ENCODE measurements at places on chromosomes 16 and 17.

DNA sequence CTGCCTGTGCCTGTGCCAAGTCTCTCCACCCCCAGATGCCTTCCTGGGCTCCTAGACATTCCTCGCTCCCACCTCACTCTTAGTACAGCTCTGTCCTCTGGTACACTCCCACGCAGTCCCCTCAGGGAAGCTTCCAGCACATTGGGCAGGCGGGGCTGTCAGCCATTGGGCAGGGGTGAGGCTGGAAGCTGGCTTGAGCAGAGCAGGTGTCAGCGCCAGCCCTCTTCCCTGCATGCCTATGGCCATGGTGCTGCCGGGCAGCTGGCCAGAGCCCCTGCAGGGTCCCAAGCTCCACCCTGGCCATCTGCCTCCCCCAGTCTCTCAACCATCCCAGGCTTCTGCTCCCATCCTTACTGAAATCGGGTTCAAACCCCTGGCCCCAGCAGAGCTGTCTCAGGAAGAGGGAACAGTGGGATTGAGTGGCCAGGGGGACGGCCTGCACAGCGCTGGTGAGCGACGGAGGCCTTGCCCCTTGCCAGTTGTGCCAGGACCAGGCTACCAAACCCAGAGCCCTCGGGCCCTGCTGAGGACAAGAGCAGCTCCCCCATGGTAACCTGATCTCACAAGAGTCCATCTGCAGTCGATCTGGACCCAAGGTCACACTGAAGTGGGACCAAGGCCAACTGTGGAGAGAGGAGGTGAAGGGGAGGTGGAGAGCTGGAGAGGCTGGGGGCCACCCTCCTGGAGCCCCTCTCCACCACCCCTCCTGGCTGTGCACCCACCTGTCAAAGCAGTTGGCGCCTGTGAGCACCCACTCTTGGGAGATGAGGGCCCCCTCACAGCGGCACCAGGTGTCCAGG lies 2.4 kb upstream of the B9D1 start:
- DNase-seq: no peak

GRCh38 chr17:64992325-64992802 lies 64.2 kb downstream of the GNA13 start:
- DNase-seq: no peak

- DNase-seq: no peak
Observed at GRCh38 chr17:72555052-72555451, 434.2 kb downstream of the SOX9 start.

DNA sequence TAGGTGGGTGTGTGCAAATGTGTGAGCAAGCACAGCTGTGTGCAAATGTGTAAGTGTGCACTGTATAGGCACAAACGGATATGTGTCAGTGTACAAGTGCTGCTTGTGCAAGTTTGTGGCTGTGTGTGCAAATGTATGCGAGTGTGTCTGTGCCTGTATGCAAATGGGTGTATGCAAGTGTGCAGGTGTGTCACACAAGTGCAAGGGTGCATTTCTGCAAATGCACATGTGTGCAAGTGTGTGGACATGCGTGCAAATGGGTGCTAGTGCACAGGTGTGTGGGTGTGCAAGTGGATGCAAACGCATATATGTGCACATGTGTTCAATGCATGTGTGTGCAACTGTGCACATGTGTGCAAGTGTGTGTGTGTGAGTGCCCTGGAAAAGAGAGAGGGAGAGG lies 76.5 kb upstream of the TNRC6C start:
- no peak for DNase-seq

DNA sequence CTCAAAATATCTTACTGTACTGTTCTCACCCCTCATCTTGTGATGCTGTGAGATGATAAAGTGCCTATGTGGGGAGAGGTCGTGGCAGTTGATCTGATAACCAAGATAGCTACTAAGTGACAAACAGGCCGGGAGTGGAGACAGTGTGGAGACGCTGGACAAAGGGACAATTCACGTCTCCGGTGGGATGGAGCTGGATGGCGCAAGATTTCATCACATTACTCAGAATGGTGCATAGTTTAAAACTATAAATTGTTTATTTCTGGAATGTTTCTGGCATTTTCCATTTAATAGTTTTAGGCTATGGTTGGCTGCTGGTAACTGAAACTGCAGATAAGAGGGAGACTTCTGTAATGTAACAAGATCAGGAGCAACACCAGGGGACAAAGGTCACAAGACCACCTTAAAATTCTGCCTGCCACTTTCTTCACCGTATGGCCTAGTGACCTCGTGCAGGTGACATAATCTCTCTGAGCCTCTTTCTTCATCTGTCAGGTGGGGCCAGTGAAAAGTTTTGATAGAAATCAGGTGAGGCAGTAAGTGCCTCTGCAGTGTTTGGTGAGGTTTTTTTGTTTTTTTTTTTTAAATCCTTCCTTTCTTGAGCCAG lies 54.4 kb upstream of the LGALS9 start:
- no peak for DNase-seq
